ENCODE measurements at places on chromosomes 2 and 18.

DNA sequence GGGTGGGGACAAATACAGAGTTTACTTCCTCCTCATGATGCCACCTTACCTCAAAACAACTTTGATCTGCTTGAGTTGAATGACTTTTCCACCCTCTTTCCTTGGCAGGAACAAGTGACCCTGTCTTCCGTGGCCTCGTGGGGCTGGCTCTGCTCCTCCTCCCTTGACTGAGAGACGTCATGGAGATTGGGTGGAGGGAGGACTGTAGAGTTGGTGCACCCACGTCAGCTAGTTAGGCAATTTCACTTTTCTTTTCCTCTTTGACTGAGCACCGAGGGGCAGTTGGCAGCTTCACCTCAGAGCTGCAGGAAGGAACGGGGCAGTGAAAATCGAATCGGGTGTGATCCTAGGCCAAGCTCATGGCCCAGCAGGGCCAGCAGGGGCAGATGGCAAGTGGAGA, at the start of gene SP140:
TSS of gene SP140 (plus strand) at position 251 of the 400 bp plus-strand sequence. CDS start at position 360, 109 bp downstream.
- DNase-seq: peak; percentile 58

DNA sequence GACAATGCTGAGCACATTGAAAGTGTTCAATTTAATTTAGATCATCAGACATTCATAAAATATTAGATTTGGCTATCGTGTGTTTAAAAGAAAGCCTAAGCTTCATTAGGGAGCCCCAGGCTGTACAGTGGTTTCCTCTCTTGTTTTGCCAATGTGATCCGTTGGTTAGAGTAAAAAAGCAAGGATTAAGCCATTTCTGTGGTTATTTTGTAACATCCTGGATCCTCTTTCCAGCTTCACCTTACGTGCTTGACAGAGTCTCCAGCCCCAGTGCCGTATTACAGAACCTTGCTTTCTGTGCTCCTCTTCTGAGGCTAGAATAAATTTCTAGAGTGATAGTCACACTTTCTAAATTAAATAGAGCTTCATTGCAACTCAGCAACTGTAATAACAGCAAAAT, 289.3 kb upstream of the LINC00305 start:
- no peak for DNase-seq

- DNase-seq: no peak
Observed at GRCh38 chr2:85935746-85936208, 47.0 kb upstream of the ST3GAL5 start.

DNA sequence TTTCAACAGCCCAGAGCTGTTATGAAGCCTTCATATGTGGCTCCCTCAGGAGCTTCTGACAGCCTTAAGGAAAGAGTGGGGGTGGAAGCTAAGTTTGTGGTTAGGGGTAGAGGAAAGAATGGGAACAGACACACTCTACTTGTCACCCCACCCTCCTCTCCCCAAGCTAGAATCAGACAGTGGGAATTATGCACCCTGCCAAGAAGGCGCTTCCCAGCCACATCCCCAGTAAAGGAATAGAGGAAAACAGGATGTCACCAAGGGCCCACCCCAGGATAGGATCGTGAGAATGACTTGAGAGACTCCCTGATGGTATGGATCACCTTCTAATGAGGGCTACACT, 32.4 kb upstream of the EML4 start:
- DNase-seq: no peak

DNA sequence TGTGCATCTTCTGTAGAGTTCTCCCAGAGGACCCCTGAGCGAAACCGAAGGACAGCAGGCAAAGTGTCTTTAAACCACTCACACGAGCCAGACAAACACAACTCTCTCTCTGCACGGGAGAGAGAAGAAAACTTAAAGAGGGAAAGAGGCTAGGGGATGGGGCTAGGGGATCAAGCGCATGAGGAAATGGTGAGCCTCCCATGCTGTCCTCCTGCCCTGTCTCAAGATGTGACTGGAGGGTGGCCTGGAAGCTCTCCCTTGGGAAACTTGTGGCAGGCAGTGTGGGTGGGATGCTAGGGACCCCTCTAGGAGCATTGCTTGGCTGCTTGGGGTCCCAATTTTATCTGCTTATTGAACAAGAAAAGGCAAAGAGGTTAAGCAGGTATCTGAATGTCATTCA, 44.5 kb downstream of the CYP26B1 start:
- no peak for DNase-seq

DNA sequence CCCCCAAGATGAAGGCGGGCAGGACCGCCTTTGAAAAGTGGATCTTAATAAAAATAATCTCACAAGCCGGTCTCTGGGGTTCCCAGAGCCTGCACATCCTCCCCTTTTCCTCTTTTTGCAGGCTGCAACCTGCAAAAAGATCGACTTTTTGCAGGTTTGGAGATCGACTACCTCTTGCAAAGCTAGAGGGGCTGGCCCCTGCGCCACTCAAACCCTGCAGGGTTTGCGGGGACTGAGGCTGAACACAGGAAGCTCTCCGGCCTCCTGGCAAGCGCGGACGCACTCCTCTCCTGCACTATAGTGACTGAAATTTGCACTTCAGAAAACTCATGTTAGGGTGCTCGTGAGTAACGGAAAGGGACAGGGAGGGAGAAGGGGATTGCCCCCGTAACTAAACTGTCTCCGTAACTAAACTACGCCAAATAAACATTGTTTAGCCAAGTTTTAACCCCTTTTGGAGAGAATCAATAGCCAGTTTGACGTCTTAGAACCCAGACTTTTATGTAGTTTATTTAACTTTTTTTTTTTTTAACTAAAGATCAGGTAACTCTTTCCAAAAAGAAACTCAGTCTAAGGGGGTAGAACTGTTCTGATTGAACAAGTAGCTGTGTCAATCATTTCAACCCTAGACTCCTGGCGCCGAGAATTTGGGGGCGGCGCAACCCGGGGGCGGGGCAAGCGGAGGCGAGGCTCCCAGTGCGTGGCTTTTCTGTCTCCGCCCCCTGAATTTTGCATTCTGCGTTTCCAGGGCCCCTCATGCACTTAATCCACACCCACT, 2.5 kb downstream of the IGFBP5 start:
- peak; percentile 20 for DNase-seq

DNA sequence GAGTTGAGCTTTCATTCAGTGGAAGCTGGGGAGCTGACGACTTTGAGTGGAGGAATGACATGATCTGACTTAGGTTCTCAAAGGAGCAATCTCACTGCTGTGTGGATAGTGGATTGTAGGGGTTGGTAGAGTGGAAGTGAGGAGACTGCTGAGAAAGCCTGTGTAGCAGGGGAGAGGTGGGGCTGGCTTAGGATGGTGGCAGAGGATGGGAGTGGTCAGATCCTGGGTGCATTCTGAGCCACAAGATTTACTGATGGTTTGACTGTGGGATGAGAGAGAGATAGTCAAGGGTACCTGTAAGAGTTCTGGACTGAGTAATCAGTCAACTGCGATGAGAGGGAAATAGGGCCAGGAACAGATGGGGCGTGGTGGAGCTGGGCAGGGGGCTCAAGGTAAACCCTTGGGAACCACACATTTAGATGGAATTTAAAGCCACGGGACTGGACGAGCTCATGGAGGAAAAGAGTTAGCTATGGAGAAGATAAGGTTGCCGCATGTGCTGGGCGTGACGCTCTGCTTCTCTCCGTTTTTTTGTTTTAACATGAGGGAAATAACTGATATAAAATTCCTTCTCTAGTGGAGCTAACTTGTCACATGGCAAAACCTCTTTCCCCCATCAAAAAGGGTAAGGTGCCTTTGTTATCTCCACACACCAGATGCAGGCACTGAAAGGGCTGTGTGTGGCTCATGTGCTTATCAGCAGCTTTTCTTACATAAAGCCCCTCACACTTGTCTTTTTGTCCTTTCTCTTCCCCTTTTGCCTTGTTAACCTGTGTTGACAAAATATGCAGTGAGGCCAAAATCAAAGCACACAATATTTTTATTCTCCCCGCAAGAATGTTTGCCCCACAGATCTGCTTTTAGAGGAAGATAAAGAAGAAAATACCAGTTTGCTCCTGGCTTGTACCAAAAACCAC, 379.8 kb downstream of the TSN start:
- DNase-seq: no peak

GRCh38 chr2:151878655-151879563, 50.7 kb upstream of the ARL5A start:
- no peak for DNase-seq

- no peak for DNase-seq
Observed at GRCh38 chr2:127048969-127049897, 57.7 kb downstream of the BIN1 start.

GRCh38 chr2:11065833-11066485, 89.3 kb upstream of the SLC66A3 start:
- DNase-seq: no peak

DNA sequence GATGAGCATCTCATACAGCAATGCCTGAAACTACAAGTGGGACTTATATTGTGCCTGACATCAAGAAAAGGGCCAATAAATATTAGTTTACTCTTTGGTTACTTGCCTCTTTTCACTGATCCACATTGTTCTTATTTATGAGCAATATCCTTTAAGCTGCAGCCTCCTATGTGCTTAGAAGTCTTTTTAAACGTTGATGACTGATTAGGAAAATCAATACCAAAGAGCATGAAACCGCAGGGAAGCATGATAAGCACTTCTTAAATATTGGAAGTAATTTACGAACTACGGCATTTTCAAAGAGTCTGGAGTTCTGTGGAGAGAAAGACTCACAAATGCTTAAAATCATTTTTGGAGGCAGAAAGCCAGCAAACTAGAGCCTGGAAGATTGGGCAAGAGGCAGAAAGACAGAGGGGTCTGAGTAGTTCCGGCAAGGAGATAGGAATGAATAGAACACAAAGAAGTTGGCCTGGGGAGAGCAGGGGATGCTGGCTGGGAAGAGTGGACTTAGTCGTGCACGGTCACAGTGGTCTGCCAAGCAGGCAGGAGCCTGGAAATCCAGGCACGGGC, 122.6 kb upstream of the NOSTRIN start:
- no peak for DNase-seq

- no peak for DNase-seq
Observed at GRCh38 chr2:230658877-230659652, 53.6 kb upstream of the CAB39 start.

DNA sequence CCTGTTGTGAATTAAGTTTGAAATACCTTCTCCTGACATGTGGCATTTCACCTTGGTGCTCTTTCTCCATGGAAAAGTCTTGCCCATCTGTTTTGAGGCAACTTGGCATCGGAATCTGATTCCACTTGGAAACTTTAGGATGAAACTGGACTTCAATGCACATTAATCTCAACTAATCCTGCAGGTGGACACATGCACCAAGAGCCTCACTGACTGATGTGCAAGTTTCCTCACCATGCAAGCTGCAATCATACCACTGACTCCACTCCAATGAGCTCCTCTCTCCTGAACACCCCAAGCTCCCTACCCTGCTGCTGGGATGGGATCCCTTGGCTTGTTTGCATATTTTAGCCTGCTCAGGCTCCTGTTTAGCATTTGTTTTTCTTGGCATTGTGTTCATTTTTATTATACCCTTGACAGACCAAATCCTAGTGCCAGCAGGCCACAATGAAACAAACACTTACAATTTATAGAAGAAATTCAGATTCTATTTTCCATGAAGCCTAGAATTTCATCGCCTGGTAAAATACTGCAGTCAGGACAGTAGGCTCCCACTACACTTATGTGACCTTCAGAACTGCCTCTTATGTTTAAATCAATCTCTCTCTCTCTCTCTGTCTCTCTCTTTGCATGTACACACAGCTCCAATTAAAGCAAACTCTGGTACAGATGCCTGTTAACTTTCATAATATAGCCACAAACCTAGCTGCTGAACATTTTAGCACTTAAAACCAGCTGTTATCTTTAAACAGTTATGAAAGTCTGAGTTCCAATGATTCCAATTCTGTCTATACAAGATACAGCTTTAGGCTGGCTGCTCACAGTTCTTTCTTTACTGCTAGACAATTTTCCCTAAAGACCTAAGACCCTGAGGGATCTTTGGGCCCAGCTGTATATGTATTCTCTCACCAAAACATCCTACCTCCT, 141.5 kb downstream of the OSR1 start:
- DNase-seq: no peak

All from stimulated activated CD8-positive, alpha-beta memory T cell treated with anti-CD3 and anti-CD28 coated beads, Interleukin-7, amount 100 ng/mL, for 1 hour (primary cell).